ENCODE measurements at places on chromosomes 2 and 18. TPM values are rescaled to one million over a fixed set of nuclear protein-coding genes. Genes with fewer than 3 reads are reported as not detected.
A peak's percentile ranks its signal among the peaks of the same experiment; 100 is the strongest.

The PLGLB2 gene
- not detected for total RNA-seq

DNA sequence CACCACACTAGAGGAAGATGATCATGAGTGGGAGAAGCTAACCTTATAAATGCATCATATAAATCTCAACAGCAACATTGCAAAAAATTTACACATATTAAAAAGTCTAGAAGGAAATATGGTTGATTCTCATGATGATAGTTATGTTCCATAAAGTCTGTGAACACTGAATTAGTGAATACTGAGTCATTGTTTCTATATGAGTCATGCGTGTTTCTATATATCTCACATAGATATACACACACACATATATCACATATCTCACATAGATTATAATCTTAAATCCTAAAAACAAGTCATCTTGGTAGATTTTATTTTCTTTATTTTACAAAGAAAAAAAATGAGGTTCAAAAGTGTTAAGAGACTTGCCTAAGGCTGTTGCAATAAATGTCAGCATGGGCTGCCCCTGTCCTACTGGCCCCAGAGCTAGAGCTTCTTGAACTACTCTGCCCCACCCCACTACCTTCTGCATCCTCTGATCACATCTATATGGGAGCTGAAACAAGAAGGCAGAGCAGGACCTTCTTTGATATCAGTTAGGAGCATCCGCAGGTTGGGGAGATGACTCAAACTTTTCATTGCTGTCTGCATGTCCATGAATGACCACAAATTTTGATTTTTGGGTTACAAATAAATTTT lies 81.8 kb upstream of the ADAM23 start:
- DNase-seq = no peak

DNA sequence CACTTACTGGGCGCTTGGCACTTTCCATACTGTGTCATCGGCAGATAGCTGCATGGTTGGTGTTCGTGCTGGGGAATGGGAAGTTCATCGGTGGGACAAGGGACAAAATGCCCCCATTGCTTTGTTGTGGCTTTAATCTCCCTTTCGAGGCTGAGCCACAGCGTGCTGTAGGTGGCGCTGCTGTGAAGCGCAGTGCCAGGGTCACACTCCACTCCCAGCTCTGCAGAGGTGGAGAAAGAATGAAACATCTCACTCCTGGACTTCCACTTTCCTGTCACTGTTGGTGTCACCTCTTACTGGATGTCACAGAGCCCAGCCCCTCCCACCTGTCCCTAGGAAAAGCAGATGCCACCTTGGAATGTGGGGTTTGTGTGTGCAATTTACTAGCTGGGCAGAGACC lies 8.7 kb downstream of the TYMS start:
- no peak for DNase-seq

DNA sequence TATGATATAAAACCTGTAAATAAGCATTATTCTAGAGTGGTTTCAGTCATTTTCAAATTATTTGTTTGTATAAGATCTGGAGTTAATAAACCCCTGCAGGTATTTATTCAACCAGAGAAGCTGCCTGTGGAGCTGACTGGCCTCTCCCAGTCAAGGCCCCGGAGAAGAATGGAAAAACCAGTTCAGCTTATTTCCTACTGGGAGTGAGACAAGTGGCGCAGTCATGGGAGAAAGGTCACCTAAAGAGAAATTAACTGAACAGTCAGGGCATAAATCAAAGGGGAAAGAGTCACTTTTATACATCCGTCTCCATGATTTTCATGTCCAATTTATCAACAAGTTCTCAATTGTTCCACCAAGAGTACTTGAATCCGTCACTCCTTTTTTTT lies 240.9 kb downstream of the RNF152 start:
- DNase-seq = peak; percentile 90

The DYNAP gene
- total RNA-seq = not detected

The GULP1 gene
- 34.6 TPM for total RNA-seq

Measured in SK-MEL-5 (cell line).